ENCODE measurements at places on chromosomes 12 and 14. TPM values are rescaled to one million over a fixed set of nuclear protein-coding genes. Genes with fewer than 3 reads are reported as not detected.
A peak's percentile ranks its signal among the peaks of the same experiment; 100 is the strongest.

DNA sequence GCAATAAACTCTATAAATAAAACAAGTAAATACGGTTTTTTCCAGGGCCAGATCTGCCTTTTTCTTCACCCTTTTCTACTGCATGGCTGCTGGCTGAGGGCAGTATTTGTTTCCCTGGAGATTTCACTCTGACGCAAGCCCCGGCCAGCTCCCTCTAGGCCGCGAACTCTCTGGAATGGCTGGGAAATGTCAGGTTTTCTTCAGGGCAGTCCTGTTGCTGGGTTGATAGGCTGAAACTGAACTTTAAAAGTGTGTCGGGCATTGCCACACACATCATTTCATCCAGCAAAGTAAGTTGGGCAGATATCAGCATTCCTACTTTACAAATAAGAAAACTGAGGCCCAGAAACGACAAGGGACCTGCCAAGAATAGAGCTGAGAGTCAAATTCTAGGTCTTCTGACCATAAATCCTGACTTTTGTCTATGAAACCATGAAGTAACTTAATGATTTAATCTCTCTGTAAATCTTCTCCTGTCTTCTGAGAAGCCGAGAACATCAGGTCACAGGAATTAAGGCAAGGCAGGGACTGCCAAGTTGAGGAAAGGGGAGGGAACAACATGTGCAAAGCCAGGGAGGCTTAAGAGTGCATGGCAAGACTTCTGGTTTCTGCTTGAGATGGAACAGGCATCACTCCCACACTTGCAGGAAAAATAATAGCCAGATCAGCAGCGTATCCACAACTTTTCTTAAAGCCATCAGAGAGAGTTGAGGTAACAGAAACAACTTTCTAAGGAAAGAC is 205.0 kb upstream of the CCDC196 start:
- no peak overlapping the region for H3K4me3 ChIP-seq
- H3K36me3 ChIP-seq: no peaks in the 10 kb centered on the region
- H3K27ac ChIP-seq: peak overlapping the region; percentile 69
- no peaks in the 10 kb centered on the region for H3K27me3 ChIP-seq

GRCh38 chr14:92513204-92513965 is at the start of gene RIN3:
TSS of gene RIN3 (plus strand) at chr14:92513781. CDS start at chr14:92513933, 152 bp downstream.
- H3K27ac ChIP-seq: peak within 1 kb of the TSS; percentile 94
- no peaks in the 10 kb centered on the region for H3K27me3 ChIP-seq
- no peaks in the 10 kb centered on the region for H3K36me3 ChIP-seq
- H3K4me1 ChIP-seq: peaks cover 70% of the 10 kb centered on the region

DNA sequence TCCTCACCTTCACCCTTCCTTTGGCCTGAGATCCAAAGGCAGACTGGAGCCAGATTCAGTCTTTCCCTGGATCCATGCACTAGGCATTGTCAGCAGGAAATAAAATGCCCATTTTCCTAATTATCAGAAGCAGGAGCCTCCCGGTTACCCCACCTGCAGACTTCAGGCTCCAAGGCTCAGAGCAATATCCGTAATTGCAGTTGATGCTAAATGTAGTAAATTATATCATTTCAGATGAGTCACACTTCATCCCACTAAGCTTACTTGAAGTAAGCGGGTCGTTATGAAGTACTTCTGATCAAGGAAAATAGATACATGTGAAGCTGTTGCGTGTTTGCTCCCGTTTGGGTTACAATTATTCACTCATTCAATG is 110.7 kb upstream of the SFSWAP start:
- peaks cover 76% of the 10 kb centered on the region for H3K27me3 ChIP-seq
- H3K27ac ChIP-seq: no peak overlapping the region
- H3K4me1 ChIP-seq: no peaks in the 10 kb centered on the region

POTEG gene
- not detected for total RNA-seq

RASSF8 gene
- total RNA-seq: 33.7 TPM

DNA sequence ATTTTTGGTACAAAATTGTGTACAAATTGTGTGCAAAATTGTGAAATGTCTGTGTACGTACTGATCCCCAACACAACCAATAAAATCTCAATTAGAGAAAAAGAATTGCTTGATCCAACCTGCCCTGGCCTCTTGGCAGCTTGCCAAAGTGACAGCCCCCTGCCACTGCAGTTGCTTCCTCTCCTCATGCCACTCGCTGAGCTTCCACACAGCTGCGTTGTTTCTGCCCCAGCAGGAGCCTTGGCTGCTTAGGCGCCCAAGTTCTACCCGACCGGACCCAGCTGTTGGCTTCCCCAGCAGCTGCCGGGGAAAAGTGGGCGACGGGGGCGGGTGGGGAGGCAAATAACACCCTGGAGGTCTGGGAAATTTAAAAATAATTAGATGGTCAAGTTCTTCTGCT is 171.8 kb upstream of the ATF7IP start:
- peaks cover 19% of the 10 kb centered on the region for H3K27me3 ChIP-seq
- no peak for DNase-seq
- no peaks in the 10 kb centered on the region for H3K36me3 ChIP-seq
- H3K4me3 ChIP-seq: no peak overlapping the region
- no peaks in the 10 kb centered on the region for H3K4me1 ChIP-seq
- H3K27ac ChIP-seq: no peak overlapping the region

NGB gene
- not detected for total RNA-seq

DNA sequence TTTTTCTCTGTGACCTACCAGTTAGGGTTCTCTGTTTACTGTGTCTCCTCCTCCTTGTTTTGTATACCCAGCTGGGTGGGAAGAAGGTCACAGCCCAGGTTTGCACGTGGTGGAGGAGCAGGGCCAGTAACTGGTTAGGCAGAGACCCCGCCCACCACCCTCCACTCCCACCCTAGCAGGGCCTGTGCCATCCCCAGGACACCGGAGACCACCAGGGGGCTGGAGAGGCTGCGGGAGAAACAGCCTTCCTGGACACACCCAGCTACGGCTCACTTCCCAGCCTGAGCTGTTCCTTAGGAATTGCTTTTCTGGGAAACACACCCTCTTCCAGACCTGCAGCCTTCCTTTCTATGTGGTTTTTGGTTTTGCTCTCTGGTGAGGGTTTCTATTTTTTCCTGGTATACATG is 21.1 kb downstream of the BDKRB2 start:
- no peaks in the 10 kb centered on the region for H3K36me3 ChIP-seq
- H3K4me1 ChIP-seq: no peaks in the 10 kb centered on the region
- H3K4me3 ChIP-seq: no peak overlapping the region
- peak; percentile 22 for DNase-seq

GRCh38 chr14:98724734-98725133 is 547.3 kb downstream of the BCL11B start:
- H3K27me3 ChIP-seq: peaks cover 59% of the 10 kb centered on the region
- H3K4me1 ChIP-seq: no peaks in the 10 kb centered on the region
- no peak overlapping the region for H3K27ac ChIP-seq
- DNase-seq: no peak
- no peak overlapping the region for H3K4me3 ChIP-seq

- no peak overlapping the region for H3K4me3 ChIP-seq
- no peak for DNase-seq
- no peak overlapping the region for H3K27ac ChIP-seq
- peaks cover 12% of the 10 kb centered on the region for H3K36me3 ChIP-seq
- H3K27me3 ChIP-seq: no peaks in the 10 kb centered on the region
Observed at GRCh38 chr12:121167951-121168350, 35.3 kb downstream of the P2RX7 start.

ART4 gene
- total RNA-seq: 5.0 TPM

- H3K27ac ChIP-seq: no peak overlapping the region
- H3K36me3 ChIP-seq: peaks cover 21% of the 10 kb centered on the region
- H3K4me3 ChIP-seq: no peak overlapping the region
- no peaks in the 10 kb centered on the region for H3K27me3 ChIP-seq
- H3K4me1 ChIP-seq: peaks cover 6% of the 10 kb centered on the region
Observed at GRCh38 chr14:67643713-67644112, 24.0 kb downstream of the ARG2 start.

DNA sequence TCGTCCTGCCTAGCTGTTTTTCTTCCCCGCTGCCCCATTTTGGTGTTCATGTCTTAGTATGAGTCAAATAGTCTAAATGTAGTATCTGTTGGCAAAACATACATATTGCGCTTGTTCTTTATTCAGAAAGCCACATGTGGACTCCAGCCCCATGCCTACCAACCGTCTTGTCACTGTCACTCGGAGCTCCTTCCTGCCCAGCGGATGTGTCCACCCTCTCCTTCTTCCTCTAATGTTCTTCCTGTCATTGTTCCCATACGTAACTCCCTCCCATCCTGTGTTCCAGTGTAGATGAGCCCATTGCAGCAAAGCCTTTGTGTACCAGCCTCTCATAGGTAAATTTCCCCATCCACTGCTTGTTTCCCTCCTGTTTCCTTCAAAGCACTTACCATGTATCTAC is 120.5 kb downstream of the TMX1 start:
- H3K4me3 ChIP-seq: no peak overlapping the region
- H3K36me3 ChIP-seq: no peaks in the 10 kb centered on the region
- DNase-seq: no peak
- no peaks in the 10 kb centered on the region for H3K27me3 ChIP-seq
- peaks cover 12% of the 10 kb centered on the region for H3K4me1 ChIP-seq

DNA sequence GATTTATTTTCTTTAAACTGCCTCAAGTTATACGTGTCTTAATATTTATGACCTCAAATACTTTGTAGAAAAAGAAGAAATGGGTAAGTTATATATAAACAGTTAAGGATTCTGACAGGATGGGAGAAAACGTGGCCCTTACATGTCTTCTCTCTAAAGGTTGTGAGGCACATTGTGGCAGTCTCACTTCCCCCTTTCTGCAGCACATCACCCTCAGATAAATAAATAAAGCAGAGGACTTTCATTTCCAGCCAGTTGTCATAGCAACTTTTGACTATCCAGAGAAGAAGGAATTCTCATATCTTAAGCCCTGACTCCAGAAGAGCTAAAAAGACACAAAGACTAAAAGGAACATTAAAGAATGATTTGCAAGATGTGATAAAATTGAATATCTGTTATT is 28.8 kb upstream of the CEP83 start:
- H3K4me1 ChIP-seq: no peaks in the 10 kb centered on the region
- DNase-seq: no peak
- no peak overlapping the region for H3K4me3 ChIP-seq
- H3K27ac ChIP-seq: no peak overlapping the region
- H3K27me3 ChIP-seq: no peaks in the 10 kb centered on the region

CLEC1A gene
- 2.4 TPM for total RNA-seq

DNA sequence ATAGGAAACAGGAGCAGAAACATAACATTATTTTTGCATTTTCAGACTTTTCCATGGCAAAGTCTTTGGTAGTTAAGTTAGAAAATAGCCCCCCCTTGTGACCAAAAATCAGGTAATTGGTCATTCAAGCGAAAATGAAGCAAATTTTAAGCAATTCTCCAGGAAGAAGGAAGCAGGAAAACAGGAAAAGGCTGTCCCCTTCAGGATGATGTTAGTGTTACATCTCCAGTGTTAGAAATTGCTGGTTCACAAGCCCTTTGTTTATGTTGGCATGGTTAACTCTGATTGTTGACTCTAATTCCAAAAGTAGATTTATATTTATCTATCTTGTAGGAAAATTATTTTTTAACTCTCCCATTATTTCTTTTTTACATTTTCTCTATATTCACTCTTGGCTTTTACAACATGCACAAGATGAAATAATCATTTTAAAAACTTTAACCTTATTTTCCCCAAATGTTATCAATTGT is 18.8 kb upstream of the GAS2L3 start:
- H3K4me1 ChIP-seq: peaks cover 7% of the 10 kb centered on the region
- no peaks in the 10 kb centered on the region for H3K36me3 ChIP-seq
- no peak overlapping the region for H3K4me3 ChIP-seq
- H3K27me3 ChIP-seq: no peaks in the 10 kb centered on the region
- DNase-seq: no peak
- peak overlapping the region; percentile 43 for H3K27ac ChIP-seq

DNA sequence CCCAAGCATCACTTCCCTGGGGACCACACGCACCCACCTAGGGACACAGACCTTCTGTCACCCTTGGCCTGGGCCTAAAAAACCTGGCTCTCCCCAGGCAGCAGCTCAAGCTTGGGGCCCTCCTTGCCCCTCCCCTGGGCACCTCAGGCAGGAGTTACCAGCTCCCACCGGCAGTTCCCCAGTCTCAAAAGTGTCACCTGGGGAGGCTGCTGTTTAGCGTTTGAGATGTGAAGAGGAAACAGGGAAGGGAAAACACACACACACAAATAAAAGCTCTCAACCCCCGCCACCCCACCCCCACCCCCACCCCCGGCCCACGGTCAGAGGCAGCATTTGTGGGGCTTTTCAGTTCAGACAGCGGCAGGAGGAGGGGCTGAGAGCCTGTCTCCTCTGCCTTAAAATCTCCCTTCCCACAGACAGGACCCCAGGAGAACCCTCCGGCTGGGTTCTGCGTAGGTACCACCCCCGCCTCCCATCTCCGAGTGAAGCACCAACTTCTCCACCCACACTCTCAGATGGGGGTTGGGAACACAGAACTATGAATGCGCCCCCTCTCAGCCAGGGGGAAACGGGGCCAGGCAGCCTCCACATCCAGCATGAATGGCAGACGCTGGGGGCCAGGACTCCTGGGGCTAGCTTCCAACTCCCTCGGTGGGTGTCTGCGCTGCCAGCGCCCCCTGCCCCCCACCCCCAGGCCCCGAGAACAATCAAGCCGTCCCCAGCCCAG is 3.0 kb downstream of the NCOR2 start:
- no peak for DNase-seq
- H3K36me3 ChIP-seq: no peaks in the 10 kb centered on the region
- no peaks in the 10 kb centered on the region for H3K27me3 ChIP-seq
- H3K4me3 ChIP-seq: no peak overlapping the region

- H3K36me3 ChIP-seq: no peaks in the 10 kb centered on the region
- H3K4me1 ChIP-seq: peaks cover 12% of the 10 kb centered on the region
- H3K27me3 ChIP-seq: no peaks in the 10 kb centered on the region
- no peak overlapping the region for H3K27ac ChIP-seq
- no peak for DNase-seq
- H3K4me3 ChIP-seq: no peak overlapping the region
Observed at GRCh38 chr12:123379391-123379790, 4.5 kb upstream of the KMT5A start.

ERP27 gene
- total RNA-seq: 0.14 TPM

GRCh38 chr14:51439896-51440295 is 199.8 kb downstream of the TMX1 start:
- H3K4me1 ChIP-seq: peaks cover 7% of the 10 kb centered on the region
- no peaks in the 10 kb centered on the region for H3K36me3 ChIP-seq
- H3K4me3 ChIP-seq: no peak overlapping the region
- H3K27me3 ChIP-seq: peaks cover 8% of the 10 kb centered on the region
- H3K27ac ChIP-seq: no peak overlapping the region
- DNase-seq: no peak

LALBA gene
- not detected for total RNA-seq

GRCh38 chr14:92093320-92093719 is 13.1 kb downstream of the ATXN3 start:
- no peak overlapping the region for H3K27ac ChIP-seq
- no peak overlapping the region for H3K4me3 ChIP-seq
- H3K27me3 ChIP-seq: no peaks in the 10 kb centered on the region
- H3K4me1 ChIP-seq: no peaks in the 10 kb centered on the region

NUP107 gene
- total RNA-seq: 18.7 TPM
